Stimulated activated CD8-positive, alpha-beta memory T cell treated with anti-CD3 and anti-CD28 coated beads, Interleukin-7, amount 100 ng/mL, for 24 hours (primary cell): ENCODE measurements at places on chromosomes 16 and 17.

DNA sequence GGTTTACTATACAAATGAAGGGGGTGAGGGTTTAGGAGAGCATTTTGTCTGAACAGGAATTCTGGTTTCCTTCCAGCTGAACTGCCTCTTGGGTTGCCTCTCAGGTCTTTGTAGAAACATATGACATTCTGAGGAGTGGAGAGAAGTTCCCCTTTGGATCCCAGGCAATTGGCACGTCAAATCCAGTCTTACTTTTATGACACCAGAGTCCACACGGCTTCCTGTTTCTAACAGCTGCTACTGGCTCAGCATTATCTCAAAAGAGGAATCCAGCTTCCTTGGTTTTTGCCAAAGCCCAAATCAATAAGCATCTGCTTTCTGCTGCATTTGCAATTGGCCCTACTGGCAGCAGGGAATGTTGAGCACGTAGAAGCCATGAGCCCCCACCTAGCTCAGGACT, 97.6 kb upstream of the FAM20A start:
- no peak for DNase-seq

DNA sequence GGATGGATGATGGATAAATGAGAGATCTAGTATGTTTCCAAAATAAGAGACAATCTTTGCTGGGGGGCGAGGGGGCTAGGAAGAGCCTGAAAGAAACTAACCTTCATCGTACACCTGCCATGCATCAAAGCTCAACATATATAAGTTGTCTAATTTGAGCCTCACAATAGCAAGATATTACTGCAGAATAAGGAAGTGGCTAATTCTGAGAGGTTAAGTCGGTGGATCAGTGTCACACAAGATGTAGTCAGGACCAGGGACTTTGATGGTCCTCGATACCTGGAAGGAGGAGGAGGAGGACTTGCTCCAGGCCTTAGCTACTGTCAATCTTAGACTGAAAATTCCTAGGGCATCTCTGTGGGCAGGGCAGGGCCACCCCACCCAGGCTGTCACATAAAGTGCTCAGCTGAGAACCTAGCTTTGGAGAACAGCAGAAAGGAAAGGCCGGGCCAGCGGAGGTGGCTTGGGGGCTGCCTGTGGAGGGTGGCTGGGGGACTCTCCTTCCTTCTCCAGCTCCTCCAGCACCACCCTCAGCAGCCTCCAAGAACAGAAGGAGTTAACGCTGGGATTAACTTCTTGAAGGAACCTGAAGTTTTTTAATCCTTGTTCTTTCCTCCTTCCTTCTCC, 460 bp upstream of the SLC13A2 start:
- DNase-seq = no peak

DNA sequence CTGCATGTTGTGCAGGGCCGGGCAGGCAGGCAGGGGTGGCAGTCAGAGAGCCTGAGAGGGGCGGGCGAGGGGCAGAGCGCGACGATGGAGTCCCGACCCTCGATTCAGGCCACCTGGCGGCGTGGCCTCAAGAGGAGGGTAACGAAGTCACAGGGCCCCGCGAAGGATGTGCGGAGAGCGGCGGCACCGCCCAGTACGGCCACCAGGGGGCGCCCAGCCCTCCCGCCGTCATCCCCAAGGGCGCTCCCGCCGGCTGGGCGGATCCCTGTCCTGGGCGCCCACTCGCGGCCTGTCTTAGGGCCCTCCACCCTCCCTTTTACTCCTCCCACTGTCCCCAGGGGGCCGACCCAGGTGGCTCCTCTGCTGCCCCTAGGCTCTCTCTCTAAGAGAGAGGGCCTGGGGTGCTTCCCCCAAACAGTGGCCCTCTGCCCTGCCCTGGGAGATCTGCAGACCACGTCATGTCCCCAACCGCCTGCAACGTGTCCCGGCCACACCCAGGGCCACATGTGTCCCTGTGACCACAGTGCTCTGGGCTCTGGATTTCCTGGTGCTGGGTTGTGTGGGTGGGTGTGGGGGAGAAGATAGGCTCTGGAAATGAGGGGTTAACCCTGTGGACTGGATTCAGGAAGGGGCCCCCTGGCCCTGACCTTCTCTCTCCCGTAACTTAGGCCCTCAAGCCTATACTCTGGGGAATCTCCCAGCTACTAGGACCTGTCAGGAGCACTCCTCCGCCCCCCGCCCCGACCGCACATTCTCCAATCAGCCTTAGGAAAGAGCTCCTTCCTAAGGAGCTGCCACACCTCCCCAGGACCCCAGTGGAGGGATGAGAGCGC, 5.9 kb downstream of the DPEP2 start:
- DNase-seq = peak; percentile 62

- DNase-seq = no peak
Observed at GRCh38 chr17:68961214-68961882, 6.2 kb upstream of the ABCA8 start.

- no peak for DNase-seq
Observed at GRCh38 chr16:58236831-58237230, 38.9 kb upstream of the CSNK2A2 start.

DNA sequence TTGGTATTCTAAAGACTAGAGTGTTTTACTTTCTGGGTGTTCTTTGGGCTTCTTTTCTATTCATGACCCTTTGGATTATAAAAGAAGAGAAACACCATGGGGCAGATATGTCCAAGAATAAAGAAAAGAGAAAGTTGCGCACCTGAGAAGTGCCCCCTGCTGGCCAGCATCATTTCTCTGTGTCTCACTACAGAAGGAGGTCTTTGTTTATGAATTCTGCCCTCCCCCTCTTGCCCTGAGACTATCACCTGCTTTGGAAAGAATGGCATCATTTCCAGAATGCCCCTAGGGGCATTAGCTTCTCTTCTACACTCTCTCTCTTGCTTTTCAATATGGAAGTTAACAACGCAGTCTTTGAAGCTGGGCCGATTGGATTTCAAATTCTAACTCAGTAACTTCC, 45.0 kb downstream of the CDH13 start:
- DNase-seq = no peak

GRCh38 chr17:47203984-47204721, 5.0 kb upstream of the MYL4 start:
- no peak for DNase-seq
